ENCODE measurements at places on chromosomes 1 and 21. TPM values are rescaled to one million over a fixed set of nuclear protein-coding genes. Genes with fewer than 3 reads are reported as not detected.

Gene LRRN2
- total RNA-seq: 15.3 TPM

Gene DNASE2B
- not detected for total RNA-seq

Gene FCRL5
- total RNA-seq: 0.03 TPM

Gene PLPPR4
- total RNA-seq: not detected

Gene PODN
- not detected for total RNA-seq

Gene SPRR3
- total RNA-seq: not detected

Gene LENEP
- total RNA-seq: not detected

Gene RGSL1
- total RNA-seq: not detected

Gene SH3BGRL3
- total RNA-seq: 140 TPM

Gene GSTM3
- total RNA-seq: 21.6 TPM

Gene SPRR5
- total RNA-seq: not detected

Gene ADCY10
- not detected for total RNA-seq

Gene PIGV
- total RNA-seq: 5.4 TPM

Gene ZMYND12
- total RNA-seq: 0.41 TPM

Gene SMIM11
- total RNA-seq: 8.5 TPM

Gene S100A2
- 20.2 TPM for total RNA-seq

Gene C1orf94
- total RNA-seq: not detected

Gene CLCNKB
- total RNA-seq: not detected

Gene FNBP1L
- 17.4 TPM for total RNA-seq

Gene RBM11
- total RNA-seq: not detected

Gene FAM151A
- 0.32 TPM for total RNA-seq

Gene PLD5
- 1.6 TPM for total RNA-seq

Gene PDE4DIP
- total RNA-seq: 6.7 TPM

Gene OLFML2B
- 0.61 TPM for total RNA-seq

Gene PRAMEF2
- 0.09 TPM for total RNA-seq

Gene LPAR3
- 0.16 TPM for total RNA-seq

Gene RASAL2
- 17.1 TPM for total RNA-seq

Gene RGS8
- not detected for total RNA-seq

Gene KANK4
- 0.26 TPM for total RNA-seq

Gene TAS1R2
- total RNA-seq: not detected

Gene CFHR1
- 0.23 TPM for total RNA-seq

Gene MSH4
- not detected for total RNA-seq

Gene CSRP1
- 413 TPM for total RNA-seq

Gene PLXNA2
- 2.0 TPM for total RNA-seq

Gene FCGR3A
- total RNA-seq: not detected

Gene C8A
- not detected for total RNA-seq

Gene OR2AK2
- total RNA-seq: not detected

Gene APOBEC4
- not detected for total RNA-seq

Gene HDAC1
- total RNA-seq: 57.3 TPM

Gene DEPDC1
- 13.5 TPM for total RNA-seq

Gene LCE1A
- total RNA-seq: not detected

Gene CD58
- total RNA-seq: 23.2 TPM

Gene RSPO1
- 0.10 TPM for total RNA-seq

Gene TNFSF4
- total RNA-seq: not detected

Gene DSTYK
- total RNA-seq: 9.5 TPM

Gene SCMH1
- 14.2 TPM for total RNA-seq

Gene LIN9
- total RNA-seq: 6.8 TPM

Gene ZFP69
- not detected for total RNA-seq

Gene NPR1
- 1.6 TPM for total RNA-seq

Gene CHRNB2
- 0.30 TPM for total RNA-seq

Gene KCNC4
- total RNA-seq: 3.8 TPM

Gene TSPAN1
- total RNA-seq: 3.2 TPM

Gene NRAS
- 26.2 TPM for total RNA-seq
